ENCODE measurements at places on chromosomes 2 and 18.

DNA sequence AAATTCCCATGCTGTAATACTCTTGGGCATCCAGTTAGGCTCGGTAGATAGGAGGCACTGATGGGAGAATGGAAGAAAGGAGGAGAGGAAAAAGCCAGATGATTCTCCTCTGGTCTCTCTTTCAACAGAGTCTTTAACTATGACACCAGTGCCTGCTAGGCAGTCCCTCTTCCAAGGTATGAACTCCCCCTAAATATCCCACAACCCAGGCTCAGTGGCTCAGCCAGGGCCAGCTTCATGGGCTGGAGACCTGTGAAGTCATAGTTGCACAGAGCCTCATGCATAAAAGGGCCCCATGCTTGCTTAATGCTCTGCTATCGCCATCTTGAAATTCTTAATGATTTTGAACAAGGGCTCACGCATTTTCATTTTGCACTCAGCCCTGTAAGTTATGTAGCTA is 869.2 kb upstream of the GCFC2 start:
- DNase-seq, result no peak

- no peak for DNase-seq
These were observed 345.2 kb upstream of the SLC8A1 start for GRCh38 chr2:40797120-40797519.

- no peak for DNase-seq
These were observed 1.3 kb downstream of the TAF1B start for GRCh38 chr2:9844576-9844975.

DNA sequence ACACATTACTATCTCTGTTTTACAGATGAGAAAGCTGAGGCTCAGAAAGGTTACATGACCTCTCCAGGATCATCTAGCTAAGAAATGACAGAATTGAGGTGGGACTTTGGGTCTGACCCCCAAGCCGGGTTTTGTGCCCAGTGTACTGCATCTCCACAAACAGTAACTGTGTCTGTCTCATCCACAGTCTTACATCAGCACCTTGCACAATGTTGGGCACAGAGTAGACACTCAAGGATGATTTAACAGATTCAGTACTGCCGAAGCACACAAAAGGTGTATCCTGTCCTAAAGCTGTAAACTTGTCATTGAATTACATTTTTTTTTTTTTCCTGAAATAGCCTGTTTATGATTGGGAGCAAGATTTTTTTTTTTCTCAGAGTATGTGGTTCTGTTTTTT is 84.8 kb downstream of the ADCYAP1 start:
- no peak for DNase-seq

DNA sequence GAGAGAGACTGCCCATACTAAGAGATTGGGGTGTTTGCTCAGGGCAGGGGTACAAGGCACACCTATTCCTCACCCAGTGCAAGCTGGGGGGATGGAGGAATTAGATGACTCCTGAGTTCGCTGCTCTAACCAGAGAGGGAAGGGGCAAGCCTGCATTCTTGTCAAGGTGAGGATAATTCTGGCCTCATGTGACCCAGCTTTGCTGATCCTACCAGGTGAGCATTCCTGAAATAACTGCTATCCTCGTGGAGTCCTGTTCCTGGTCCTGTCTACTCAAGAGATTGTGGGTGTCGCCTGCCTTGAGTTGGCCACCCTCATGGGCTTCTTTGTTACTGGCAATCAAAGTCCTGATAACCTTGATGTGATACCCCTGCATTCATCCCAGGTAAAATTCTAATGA is 206.0 kb downstream of the SPP2 start:
- no peak for DNase-seq

DNA sequence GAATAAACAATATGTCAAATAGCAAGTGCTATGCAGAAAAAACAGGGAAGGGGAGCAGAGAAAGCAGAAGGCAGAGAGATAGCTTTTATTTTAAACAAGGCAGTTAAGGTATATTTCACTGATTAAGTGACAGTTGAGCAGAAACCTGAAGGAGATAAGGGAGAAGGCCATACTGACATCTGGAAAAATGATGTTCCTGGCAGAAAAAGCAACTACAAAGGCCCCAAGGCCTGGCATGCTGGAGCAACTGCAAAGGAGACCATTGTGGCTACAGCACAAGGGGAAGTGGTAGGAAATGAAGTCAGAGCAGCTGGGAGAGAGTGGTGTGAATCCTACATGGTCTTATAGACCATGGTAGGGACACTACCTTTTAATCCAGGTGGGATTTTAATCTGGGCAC is 8.9 kb upstream of the PCBP1 start:
- DNase-seq, result no peak

DNA sequence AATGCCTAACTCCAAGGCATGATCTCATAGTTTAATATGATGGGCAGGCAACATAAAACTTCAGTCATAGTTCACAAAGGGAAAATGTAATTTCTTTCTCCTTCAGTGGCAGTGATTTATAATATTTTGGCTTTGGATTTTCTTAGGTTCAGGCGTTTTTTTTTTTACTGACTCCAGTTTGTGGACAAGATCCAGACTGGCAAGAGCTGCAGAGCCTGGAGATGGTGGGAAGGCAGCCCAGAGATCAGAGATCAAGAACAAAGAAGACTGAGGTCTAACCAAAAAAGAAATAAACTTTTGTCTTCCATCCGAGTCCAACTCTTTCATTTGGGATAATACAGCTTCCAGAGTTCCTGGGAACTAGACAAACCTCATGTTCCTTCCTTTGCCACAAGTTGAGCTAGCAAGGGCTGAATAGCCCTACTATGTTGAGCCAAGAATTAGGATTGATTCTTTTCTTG is 215.3 kb upstream of the SETBP1 start:
- DNase-seq, result no peak

DNA sequence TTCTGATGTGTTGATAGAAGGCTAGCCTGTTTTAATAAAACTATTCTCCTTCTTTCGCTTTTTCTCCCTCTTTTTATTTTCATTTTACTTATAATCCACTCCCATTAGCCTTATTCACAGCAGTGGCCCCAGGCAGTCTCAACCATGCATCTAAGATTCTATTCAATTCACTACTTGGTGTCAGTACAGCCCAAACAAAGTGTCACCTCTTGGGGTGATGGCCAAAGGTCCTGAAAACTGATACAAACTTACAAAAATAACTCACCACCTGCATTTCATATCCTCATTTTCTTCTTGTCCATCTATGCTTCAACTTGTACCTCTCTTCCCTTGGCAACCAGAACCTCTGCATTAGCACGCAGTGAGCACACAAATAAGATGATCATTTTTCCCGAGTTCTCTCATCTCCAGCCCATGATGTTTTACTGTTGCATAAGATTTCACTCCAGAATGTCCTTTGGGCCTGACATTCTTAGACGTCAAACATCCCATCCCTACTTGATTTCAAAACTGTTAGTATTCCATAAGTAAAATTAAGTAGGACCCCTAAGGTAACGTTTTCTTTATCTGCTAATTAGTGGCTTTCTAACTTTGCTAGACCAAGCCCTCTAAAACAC is 559.3 kb upstream of the TNP1 start:
- DNase-seq, result no peak

DNA sequence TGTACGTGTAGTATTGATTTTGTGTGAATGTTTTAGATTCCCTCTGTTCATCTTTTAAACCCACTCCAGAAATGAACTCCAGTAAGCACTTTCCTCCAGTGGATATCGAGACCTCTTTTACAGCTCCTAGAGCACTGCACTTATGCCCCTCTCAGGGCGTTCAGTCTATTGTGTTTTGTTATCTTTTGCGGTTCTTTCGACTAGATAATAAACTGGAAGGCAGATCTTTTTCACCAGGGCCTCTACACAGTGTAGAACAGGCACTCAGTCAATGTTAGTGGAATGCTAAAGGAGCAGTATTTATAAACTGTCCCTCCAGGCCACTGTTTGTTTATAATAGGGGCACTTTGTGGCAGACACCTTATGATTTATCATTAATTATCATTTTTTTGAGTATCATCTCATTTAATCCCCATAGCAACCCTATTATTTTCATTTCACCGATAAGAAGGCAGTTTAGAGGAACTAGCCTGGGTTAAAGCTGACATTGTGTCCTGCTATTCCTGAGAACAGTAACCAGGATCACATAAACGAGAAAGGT is 742 bp upstream of the SOS1 start:
- DNase-seq, result no peak

GRCh38 chr18:52150050-52150449 is 189.9 kb upstream of the DCC start:
- no peak for DNase-seq

DNA sequence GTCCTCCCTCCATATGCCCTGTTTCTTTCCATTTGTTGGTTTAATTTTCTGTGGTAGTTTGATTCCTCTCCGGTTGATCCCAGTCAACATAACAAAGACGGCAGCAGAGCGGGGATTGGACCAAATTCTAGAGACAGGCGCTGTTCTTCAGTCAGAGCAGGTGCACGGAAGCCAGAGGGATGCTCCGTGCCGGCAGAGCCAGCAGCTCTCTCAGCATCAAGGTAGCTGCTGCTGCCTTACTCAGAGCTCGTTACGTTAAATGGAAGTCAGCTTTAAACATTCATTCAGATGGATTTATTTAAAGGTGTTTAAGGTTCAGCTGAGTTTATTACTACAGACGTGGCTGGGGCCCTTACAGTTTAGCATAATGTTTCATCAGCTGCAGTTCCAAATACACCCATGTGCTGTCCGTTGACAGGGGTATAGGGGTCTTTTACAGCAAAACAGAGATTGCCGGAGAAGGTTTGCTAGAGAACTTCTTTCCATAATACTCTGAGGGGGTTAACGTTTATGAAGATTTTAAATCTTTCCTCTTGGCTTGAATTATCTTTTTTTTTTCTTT is 497.2 kb upstream of the PIK3C3 start:
- no peak for DNase-seq

GRCh38 chr2:54084600-54084999 is 30.8 kb upstream of the ACYP2 start:
- no peak for DNase-seq

GRCh38 chr2:145169285-145169684 is 649.4 kb upstream of the ZEB2 start:
- no peak for DNase-seq

DNA sequence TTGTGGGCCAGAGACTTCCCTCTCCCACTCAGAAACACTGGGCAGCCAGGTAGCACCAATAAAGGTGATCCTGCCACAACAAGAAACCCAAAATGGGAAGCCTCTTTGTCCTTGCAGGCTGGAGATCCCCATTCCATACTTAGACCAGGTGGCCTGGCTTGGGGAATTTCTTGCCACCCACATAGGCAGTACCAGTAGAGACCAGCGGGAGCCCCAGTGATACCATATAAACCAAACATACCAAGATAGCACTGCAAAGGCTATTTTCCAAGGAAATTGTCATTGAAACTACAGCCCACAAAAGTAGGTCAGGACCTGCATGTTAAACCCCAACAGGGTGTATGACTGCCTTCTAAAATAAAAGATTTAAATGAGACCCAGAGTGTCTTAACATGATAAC is 171.6 kb downstream of the DIS3L2 start:
- DNase-seq, result no peak

- no peak for DNase-seq
These were observed 5.8 kb downstream of the EIF2AK3 start for GRCh38 chr2:88621432-88621831.

DNA sequence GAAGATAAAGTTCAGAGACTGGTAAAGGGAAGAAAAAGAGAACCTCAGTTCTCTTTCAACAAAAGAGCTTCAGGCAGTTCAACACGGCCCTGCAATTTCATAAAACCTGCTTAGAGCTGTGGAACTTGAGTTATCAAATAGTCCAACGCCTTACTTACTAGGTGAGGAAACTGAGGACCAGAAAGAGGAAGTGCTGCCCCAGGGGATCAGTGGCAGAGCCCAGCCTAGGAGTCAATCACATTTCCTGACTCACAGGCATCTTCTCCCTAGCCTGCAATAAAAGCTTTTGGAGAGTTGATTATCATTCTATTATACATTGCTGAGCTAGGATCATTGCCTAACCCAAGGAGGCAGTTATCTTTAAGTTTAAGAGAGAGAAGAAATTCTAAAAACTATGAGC is 77.4 kb downstream of the TXNL1 start:
- DNase-seq, result no peak

- DNase-seq, result no peak
These were observed 4.7 kb upstream of the CXCR4 start for GRCh38 chr2:136122661-136123060.

GRCh38 chr2:22842205-22842869 is 542.6 kb upstream of the KLHL29 start:
- DNase-seq, result no peak

- peak; percentile 85 for DNase-seq
These were observed at the start of gene RBBP8 for GRCh38 chr18:22933206-22933965. TSS of gene RBBP8 (plus strand) at chr18:22933328. CDS start at chr18:22936852, 3,524 bp downstream.

DNA sequence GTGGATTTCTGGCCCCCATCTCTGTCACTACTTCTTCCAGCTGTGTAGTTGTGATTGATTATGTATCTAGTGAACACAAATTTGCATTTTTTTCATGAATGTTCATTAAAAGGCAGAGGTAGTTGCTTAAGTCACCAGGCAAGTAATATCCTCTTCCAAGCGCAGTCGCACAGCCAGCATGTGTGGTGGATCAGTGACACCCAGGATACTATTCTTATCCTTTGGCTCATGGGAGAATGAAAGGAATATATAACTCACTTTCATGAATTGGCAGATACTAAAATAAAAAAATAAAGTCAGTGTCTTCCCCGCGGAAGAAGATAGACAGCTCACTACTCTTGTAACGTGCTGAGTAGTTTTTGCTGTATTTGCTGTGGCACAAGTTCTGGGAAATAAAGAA is 387.8 kb downstream of the CDH7 start:
- no peak for DNase-seq

- DNase-seq, result no peak
These were observed 426.4 kb downstream of the MBD2 start for GRCh38 chr18:53797998-53798495.

- DNase-seq, result no peak
These were observed 224.8 kb upstream of the PXDN start for GRCh38 chr2:1968988-1969700.

- DNase-seq, result no peak
These were observed 1539.5 kb upstream of the CELF4 start for GRCh38 chr18:39105104-39105503.

DNA sequence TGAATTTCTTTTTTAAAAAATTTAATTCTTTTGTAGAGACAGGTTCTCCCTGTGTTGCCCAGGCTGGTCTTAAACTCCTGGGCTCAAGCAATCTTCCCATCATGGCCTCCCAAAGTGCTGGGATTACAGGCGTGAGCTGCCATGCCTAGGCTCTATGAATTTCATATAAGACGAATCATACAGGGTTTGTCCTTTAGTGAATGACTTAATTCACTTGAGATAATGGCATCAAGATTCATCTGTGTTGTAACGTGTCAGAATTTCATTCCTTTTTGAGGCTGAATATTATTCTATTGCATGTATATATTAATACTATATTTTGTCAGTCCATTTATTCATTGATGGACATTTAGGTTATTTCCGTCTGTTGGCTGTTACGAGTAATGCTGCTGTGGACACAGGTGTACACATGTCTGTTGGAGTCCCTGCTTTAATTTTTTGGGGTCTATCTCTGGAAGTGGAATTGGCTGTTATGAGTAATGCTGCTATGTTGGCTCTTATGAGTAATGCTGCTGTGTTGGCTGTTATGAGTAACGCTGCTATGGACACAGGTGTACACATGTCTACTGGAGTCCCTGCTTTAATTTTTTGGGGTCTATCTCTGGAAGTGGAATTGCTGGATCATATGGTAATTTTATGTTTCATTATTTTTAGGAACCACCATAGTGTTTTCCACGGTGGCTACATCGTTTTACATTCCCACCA is 210.6 kb downstream of the CAMKMT start:
- DNase-seq, result no peak

Measured in stimulated activated CD4-positive, alpha-beta T cell treated with anti-CD3 and anti-CD28 coated beads, Interleukin-12 subunit alpha, Interleukin-12 subunit beta, amount 100 ng/mL, for 4 hours (primary cell).